Lower leg skin (tissue), 4 donors: ENCODE measurements at places on chromosomes 1 and 21. TPM values are rescaled to one million over a fixed set of nuclear protein-coding genes. Genes with fewer than 3 reads are reported as not detected.
A peak's percentile ranks its signal among the peaks of the same experiment; 100 is the strongest.

The PLCH2 gene
- 95.6 TPM for total RNA-seq

The GJA9 gene
- 0.19 TPM for total RNA-seq

The ACP6 gene
- total RNA-seq: 18.5 TPM

The LCE6A gene
- 118 TPM for total RNA-seq

The NBPF8 gene
- 8.6 TPM for total RNA-seq

The TCHHL1 gene
- total RNA-seq: 6.6 TPM

The DNM3 gene
- total RNA-seq: 2.7 TPM

The PDE9A gene
- 2.1 TPM for total RNA-seq

The PLA2G4A gene
- total RNA-seq: 15.3 TPM

The IL10RB gene
- total RNA-seq: 29.2 TPM

The NOS1AP gene
- total RNA-seq: 3.0 TPM

The ISG15 gene
- 12.9 TPM for total RNA-seq

DNA sequence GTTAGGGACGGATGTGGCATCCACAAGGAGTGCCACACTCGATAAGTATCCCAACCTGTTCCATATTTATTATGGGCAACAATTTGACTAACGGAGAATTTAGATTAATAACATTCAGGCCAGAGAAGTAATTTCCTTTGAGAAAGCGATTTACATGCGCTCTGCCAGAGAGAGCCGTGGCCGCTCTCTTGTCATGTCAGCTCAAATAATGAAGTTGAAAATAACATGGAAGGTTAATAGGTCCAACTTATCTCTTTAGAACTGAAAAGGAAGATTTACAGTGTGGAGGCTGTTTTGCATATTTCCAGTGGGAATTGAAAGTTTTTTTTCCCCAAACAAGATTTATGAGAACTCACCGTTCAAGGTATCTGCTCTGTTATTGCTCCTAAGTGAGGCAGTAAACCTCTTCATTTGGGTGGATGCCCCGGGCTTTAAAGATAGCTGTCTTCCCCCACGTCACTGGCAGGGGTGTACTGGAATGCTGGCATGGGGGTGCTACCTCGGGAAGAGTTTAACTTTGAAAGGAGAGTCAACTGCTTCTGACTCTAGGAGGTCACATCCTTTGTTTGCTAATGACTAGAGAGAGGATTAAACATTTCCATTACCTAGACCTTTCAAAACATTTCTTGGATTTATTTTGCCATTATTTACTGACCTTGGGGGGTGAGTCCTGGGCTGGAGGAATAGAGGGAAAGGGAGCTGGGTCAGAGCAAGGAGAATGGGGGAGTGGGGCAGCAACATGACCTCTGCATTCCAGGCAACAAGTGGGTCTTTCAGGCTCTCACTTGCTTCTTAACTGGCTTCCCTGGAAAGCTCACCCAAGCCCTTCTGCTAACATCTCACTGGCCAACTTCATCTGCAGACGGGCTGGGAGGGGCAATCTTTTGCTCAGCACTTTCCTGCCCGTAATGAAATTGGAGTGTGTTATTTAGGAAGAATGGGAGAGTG lies 204.2 kb downstream of the CAMTA1 start:
- no peak for DNase-seq

- peak; percentile 38 for DNase-seq
These were observed 33.2 kb upstream of the SERBP1 start for GRCh38 chr1:67463298-67463955.

- DNase-seq: no peak
These were observed 136.8 kb downstream of the NTPCR start for GRCh38 chr1:233086961-233087881.

DNA sequence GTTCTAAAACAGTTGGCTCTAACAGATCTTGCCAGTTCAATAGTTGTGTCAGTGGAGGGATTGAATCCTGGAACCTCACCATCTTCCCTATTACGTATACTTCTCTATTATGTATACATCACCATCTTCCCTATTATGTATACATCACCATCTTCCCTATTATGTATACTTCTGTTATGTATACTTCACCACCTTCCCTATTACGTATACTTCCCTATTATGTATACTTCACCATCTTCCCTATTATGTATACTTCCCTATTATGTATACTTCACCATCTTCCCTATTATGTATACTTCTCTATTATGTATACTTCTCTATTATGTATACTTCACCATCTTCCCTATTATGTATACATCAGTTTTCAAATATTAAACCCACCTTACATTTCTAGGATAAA lies 34.4 kb upstream of the HP1BP3 start:
- no peak for DNase-seq

GRCh38 chr1:30275926-30276764 lies 447.2 kb downstream of the MATN1 start:
- DNase-seq: no peak

DNA sequence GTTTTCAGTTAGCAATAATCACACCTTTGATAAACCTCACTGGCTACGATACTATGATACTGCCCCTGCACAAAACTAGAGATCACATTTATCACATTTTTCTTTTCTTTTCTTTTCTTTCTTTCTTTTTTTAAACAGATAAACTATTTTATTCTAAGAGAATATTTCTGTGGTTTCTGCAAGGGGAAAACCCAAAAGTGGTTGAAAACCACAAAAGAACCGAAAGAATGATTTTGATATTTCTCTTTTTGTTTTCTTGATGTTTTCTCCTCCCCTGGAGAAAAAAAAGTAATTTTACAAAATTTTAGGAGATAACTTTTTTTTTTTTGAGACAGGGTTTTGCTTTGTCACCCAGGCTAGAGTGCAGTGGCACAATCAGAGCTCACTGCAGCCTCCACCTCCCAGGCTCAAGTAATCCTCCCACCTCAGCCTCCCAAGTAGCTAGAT lies 18.4 kb upstream of the FRRS1 start:
- no peak for DNase-seq

DNA sequence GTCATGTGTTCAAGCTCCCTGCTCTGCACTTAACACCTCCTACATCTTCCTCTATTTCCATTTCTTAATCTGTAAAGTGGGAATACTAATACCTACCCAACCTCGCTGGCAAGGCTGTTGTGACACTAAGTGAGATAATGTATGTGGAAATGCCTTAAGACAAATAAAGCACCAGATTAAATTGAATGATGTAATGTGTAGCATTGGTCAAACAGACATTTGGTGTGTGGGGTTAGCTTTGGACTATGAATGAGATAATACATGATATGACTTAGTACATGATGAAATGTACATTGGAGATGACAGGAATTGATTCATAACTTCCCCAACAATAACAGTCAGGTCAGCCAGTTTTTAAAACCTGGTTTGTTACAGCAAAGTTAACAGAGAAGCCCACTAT lies 5.2 kb downstream of the AMPD1 start:
- DNase-seq: no peak

DNA sequence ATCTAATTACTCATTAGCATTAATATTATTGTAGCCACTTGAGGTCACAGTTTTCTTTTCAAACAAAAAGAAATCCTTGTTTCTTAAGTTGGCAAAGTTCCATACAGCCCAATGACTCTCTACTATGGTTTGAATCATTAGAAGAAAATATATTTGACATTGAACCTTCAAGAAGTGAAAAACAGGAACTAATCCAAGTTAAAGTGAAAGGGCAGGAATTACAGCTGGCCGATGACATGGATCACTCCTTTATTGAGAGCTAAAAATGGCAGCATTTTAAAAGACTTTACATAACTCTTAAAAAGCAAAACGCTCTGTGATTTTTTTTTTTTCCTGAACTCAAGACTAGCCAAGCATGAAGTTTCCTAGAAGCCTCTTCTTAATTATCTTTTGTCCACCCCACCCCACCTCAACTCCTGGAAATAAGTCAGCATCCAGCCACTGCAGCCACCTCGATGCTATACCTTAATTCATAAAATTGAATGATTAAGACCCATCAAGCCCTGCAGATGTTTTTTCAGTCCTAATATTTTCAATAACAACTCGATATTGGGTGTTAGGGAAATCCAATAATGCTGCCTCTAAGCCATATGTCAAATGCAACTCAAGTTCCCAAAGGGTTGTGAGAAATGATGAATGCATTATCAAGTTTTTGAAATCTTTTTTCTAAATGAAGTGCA lies 323.1 kb downstream of the HHIPL2 start:
- DNase-seq: no peak

GRCh38 chr1:8871539-8871935 lies 6.9 kb downstream of the ENO1 start:
- DNase-seq: no peak

- DNase-seq: no peak
These were observed 110.9 kb upstream of the IFFO2 start for GRCh38 chr1:19067182-19067911.

- no peak for DNase-seq
These were observed 73.1 kb downstream of the KCNJ6 start for GRCh38 chr21:37843191-37843590.

DNA sequence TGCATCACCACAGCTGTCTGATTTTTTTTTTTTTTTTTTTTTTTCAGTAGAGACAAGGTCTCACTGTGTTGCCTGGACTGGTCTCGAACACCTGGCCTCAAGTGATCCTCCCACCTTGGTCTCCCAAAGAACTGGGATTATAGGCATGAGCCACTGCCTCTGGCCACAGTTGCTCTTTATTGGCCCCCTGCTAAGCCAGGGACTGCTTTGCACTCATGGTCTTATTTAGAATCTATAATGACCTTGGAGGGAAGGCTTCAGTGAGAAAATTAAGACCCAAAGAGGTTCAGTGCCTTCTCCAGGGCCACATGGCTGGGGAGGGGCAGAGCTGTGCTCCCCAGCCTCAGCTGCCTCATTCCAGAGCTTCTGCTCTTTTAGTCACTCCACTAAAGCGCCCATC lies 84.9 kb downstream of the PTPRU start:
- no peak for DNase-seq

- no peak for DNase-seq
These were observed 170.3 kb downstream of the CAMTA1 start for GRCh38 chr1:6955357-6956094.

DNA sequence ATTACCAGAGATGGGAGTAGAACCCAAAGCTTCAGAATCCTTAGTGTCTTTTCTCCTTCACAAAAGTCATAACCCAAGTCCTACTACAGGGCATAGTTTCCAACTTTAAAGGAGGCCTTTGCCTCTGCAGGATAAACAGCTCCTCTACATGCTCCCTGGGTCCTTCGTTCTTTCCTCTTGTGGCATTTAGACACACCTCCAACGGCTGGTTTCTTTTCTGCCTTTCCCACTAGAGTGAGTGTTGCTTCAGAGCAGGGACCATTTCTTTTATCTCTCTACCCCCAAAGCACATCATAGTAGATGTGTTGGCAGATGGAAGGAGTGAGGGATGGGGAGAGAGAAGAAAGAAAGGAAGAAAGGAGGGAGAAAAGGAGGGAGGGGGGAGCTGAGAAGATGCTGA lies 144.7 kb upstream of the SPATA6 start:
- DNase-seq: no peak

DNA sequence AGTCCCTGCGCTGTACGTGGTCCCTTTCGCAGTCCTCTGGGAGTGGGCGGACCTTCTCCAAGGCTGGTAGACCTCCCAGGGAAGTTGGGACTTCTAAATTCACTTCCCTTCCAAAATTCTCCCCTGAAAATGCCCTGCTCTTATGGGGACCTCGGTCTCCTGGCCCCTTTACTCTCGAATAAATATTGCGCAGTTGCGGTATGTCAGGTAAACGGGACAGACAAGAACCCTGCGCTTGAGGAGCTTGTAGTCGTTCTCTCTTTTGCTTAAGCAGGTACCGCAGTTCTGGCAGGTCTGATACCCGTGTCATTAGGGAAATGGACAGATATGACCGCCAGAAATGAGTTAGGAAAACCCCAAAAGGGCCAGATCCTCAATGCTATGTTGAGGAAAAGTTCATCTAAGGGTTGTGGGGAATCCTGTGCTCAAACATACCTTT lies 561 bp downstream of the KIF2C start:
- no peak for DNase-seq

- DNase-seq: no peak
These were observed 45.9 kb downstream of the PLXNA2 start for GRCh38 chr1:208198236-208198635.

DNA sequence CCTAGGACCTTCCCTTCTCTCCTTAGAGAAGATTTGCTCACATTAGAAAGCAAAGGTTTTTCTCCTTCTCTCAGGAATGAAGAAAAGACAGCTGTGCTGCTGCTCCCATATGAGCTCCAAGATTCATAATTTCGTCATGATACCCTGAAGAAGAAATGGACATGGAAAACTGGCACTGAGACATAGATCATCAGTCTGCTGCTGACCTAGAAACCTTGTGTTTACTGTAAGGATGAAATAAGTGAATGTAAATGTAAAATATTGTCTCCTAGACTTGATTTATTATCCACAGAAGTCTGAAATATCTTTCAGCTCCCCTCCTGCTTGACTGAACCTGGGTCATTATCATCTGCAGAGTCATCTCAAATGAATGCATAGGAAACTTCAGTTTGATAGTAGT lies 77.9 kb downstream of the ZC3H11B start:
- no peak for DNase-seq

- no peak for DNase-seq
These were observed 30.6 kb upstream of the NEK7 start for GRCh38 chr1:198125995-198126735.

DNA sequence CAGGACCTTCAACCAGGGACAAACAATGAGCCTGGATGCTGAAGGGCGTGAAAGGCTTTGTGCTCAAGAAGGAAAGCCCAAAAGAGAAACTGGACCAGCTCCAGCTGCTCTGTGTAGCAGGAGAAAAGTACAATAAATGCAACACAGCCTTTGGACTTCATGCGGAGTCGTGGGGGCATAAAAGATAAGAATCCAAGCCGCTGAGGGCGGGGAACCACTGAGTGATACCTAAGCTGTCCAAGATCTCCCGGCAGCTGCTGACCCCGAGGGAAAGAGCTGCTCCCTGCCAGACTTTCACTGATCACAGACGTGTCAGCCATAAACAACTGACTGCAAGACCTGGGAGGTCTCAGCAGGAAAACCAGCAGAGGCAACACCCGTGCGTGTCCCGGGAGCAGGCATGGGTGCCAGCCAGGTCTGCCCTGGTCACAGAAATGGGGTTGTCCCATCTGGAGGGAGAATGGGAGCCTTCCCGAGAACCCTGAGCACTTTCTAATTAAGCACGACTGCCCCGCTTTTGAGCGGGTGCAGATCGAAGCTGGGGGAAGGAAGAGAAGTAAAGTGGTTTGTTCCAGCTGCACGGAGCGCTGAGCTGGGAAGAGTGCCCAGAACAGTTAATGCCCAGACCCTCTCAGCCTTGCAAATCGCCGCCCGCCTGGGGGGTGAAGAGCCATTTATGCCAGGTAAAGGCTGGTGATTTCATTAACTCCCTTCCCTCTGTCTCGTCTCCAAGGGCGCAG lies 68.3 kb upstream of the TARDBP start:
- DNase-seq: no peak

GRCh38 chr21:39502631-39503030 lies 50.9 kb downstream of the SH3BGR start:
- no peak for DNase-seq

- no peak for DNase-seq
These were observed 8.6 kb upstream of the SPSB1 start for GRCh38 chr1:9284061-9284460.

- DNase-seq: no peak
These were observed 126.7 kb downstream of the PGBD5 start for GRCh38 chr1:230299191-230300006.

DNA sequence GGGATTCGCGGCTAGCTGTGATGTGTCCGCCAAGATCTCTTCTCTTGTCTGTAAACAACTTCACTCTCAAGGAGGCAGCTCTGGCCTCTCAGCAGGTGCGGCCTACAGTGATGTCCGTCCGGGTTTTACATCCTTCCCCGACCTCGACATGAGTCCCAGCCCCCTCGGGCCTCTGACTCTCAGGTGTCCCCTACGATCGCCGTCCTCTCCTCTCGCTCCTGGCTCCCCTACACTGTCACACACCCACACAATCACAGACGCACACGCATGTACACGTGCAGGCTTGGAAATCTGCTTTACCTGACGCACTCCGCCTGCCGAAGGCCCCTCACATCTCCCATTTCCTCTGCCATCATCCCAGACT lies 797 bp upstream of the RSPH1 start:
- no peak for DNase-seq
